Stimulated activated CD8-positive, alpha-beta memory T cell treated with anti-CD3 and anti-CD28 coated beads, Interleukin-4, amount 100 ng/mL, for 4 hours (primary cell): ENCODE measurements at places on chromosomes 4 and X.

DNA sequence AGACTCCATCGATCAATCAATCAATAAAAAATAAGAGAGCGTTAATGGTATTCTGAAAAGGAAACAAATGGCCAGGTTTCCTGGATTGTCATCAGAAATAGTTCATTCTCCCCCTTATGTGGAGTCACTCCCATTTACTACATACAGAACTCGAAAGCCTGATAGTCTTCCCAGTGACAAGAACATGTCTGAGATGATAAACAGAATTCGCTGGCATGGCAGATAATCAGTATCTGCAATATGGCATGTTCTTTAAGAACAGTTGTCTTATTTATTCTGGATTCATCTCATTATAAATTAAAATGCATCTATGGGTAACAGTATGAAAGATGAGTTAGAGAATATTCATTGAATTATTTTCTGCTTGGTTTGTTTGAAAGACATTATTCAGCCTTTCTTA, 61.4 kb downstream of the LRP2BP start:
- no peak for DNase-seq

GRCh38 chr4:82739287-82740190, 59.1 kb downstream of the SCD5 start:
- DNase-seq = peak; percentile 11

DNA sequence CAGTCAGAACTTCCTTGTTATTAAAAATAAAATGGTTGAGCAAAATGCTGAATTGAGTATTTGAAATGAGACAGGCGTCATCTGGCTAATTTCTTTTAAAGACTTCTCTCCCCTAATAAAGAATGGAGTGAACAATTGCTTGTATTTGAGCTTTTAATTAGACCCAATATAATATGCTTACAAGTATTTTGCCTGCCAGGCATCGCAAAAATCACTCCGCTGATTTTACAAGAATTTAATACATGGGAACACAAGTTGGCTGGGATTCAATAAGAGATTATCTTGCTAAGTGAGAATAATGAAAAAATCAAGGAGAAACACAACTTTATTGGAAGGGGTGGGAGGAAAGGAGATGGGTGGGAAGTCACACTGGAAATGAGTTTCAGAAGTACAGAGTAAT, 52.3 kb downstream of the KLF3 start:
- DNase-seq = no peak

GRCh38 chr4:42789041-42789567, 103.4 kb upstream of the GRXCR1 start:
- no peak for DNase-seq

DNA sequence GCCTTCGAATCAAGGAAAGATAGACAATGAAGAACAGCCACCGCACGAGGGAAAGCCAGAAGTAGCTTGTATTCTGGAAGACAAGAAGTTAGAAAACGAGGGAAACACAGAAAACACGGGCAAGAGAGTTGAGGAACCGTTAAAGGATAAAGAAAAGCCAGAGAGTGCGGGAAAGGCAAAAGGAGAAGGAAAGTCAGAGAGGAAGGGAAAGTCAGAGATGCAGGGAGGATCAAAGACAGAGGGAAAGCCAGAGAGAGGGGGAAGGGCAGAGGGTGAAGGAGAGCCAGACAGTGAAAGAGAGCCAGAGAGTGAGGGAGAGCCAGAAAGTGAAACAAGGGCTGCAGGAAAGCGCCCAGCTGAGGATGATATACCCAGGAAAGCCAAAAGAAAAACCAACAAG, 1.4 kb downstream of the TCEAL2 start:
- no peak for DNase-seq

DNA sequence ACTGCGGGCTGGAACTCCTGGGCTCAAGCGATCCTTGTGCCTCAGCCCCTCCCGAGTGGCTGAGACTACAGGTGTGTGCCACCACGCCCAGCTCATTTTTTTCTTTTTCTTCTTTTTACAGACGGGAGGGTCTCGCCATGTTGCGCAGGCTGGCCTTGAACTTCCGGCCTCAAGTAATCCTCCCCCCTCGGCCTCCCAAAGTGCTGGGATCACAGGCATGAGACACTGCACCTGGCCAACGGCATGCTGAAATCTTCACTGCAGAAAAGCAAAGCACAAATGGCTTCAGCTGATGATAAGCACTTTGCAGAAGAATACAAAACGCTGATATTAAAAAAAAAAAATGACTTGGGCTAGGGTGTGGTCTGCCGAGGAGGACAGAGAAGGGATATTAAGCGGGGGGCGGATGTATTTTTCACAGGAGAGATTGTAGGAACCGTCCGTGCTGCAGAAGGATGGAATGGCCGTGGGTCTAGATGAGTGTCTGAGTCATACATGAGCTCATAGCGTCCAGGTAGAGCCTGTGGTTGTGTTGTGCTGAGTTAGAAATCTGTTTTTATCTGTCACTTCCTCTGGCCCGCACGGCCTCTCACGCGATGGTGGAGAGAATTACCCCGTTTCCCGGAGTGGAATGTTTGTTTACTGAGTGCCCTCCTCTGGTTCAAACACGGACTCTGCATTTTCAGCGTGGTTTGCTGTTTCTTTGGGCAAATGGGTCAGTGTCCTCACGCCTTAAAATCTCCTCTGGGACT, 8.5 kb upstream of the AKAP17A start:
- no peak for DNase-seq

DNA sequence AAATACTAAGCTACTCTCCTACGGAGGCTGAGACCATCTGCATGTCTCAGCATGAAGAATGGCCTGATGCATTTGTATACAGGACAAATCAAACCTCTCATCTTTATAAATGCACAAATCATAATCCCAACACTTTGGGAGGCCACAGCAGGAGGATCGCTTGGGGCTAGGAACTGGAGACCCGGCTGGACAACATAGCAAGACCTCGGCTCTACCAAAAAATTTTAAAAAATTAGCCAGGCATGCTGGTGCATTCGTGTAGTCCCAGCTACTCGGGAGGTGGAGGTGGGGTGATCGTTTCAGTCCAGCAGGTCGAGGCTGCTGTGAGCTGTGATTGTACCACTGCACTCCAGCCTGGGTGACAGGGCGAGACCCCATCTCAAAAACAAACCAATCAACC, 262.8 kb downstream of the DHRSX start:
- DNase-seq = no peak

GRCh38 chr4:8435656-8436121, 4.8 kb downstream of the ACOX3 start:
- no peak for DNase-seq

- DNase-seq = no peak
These were observed 455 bp upstream of the ABCB7 start for GRCh38 chrX:75156531-75156945.

- no peak for DNase-seq
These were observed 235.3 kb downstream of the TENM3 start for GRCh38 chr4:182478475-182478874.

GRCh38 chr4:109207061-109207460, 95.4 kb downstream of the COL25A1 start:
- no peak for DNase-seq

- no peak for DNase-seq
These were observed 28.6 kb downstream of the RGS12 start for GRCh38 chr4:3321295-3321889.

DNA sequence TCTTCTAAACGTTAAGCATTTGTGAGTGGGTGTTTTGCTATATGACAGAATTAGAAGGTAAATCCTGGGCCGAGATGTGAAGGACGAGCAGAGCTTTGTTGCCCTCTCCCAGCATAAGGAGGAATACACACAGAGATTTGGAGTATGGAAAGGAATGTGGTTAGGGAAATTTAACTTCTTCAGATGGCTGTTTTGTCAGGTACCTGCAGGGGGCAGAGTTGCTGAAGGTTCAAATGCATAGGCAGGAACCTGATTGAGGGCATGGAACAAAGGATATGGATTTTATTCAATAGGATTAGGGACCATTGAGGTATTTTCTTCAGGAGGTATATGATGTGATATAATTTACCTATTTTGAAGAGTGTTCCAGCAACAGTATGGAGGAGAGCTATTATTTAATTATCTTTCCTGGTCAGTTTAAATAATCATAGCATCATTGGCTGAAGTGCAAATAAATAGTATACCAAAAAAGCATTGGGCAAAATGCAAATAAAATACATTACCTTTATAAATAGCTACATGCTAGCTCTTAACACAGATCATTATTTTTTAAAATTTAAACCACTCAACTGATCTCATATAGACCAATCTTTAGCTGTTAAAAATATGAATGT, 143.6 kb downstream of the SLIT2 start:
- no peak for DNase-seq

DNA sequence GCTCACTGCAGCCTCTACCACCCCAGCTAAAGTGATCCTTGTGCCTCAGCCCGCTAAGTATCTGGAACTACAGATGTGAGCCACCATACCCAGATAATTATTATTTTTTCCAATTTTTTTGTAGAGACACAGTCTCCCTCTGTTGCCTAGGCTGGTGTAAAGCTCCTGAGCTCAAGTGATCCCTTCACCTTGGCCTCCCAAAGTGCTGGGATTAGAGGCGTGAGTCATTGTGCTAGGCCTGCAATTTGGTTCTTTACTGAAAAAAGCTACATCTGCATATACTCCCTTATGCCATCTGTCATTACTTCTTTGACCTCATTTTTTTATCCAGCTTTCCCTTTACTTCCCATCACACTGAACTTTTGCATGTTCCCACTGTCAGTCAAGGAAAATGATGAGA, 2012.4 kb upstream of the IGFBP7 start:
- DNase-seq = no peak

DNA sequence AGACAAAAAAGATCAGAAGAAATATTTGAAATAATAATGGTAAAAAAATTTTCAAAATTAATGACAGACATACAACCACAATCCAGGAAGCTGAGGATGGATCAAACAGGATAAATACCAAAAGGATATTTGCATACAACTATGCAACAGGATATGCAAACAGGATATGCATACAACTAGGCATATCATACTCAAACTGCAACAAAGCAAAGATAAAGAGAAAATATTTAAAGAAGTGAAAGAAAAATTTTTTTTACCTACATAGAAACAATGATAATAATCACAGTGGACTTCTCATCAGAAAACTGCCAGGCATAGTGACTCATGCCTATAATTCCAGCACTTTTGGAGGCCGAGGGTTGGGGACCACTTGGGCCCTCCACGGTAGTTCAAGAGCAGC, 11.3 kb upstream of the DHX15 start:
- no peak for DNase-seq

- DNase-seq = no peak
These were observed 122.5 kb downstream of the SPATA18 start for GRCh38 chr4:52173470-52174045.

DNA sequence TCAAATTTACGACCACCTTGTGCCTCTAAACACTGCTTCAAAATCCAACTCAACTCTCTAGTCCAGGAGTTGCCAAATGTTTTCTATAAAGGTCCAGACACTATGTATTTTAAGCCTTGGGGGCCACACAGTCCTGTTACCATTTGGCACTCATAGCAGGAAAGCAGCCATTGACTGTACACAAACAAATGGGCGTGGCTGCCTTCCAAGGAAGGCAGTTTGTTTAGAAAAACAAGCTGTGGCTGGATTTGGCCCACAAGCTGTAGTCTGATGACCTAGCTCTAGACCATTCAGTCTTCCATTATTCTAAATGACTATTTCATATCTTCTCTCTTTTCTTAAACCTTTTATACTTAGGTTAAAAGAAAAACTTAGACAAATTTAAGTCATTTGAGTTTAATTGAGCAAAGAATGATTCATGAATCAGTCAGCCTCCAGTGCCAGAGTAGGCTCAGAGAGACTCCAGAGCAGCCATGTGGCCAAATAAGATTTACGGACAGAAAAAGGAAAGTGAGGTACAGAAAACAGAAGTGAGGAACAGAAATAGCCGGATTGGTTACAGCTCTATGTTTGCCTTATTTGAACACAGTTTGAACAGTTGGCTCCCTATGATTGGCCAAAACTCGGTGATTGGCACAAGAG, 825.8 kb upstream of the LCORL start:
- no peak for DNase-seq

DNA sequence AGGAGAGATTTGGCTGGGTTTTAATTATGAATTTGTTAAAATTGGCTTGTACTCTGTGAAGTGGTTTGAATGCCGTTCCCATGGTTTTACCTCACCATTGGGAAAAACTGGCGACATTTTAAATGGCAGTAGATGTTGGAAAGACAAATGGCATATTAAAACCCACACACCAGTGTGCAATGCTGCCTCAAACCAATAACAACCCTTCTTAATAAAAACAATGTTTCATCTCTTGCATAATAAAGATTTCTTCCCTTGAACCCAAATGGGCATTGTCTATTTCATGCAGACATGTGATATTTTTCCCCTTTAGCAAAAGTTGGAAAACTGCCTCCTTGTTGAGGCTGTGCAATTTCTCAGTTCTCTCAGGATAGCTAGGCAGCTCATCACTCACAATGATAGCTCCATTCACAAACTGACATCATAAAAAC, 33.7 kb downstream of the GABRB1 start:
- DNase-seq = no peak

- DNase-seq = no peak
These were observed 2.2 kb downstream of the PCDH10 start for GRCh38 chr4:133151341-133151690.

DNA sequence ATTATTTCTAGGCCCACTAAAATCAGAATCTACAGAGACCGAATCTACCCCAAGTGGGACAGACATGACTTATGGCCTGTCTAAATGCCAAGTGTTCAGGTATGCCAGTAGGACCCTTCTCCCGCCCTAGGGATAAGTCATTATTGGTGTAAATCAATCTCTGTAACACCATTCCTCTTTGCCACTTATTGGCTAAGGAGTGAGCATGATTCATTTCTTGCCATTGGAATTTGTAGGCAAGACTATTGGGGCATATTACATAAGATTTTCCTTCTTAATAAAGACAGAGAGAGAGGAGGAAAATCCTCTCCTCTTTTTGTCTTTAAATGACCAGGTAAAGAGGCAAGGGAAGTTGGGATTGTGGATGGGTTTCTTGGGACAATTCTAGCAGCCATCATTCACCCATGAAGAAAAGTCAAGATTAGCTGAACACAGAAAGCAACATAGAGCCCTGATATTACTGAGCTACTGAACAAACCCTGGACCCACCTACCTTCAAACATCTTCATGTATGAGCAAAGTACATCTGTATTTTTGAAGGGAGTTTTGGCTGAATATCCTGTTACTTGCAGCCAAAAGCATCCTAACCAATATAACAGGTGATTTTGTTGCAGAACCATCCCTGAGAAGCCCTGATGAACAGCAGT, 2.6 kb downstream of the SLC9B2 start:
- DNase-seq = no peak

GRCh38 chr4:154916068-154916467, 135.0 kb downstream of the RBM46 start:
- no peak for DNase-seq

GRCh38 chr4:101853028-101853427, 62.5 kb downstream of the BANK1 start:
- no peak for DNase-seq

- no peak for DNase-seq
These were observed 17.4 kb downstream of the GABRA4 start for GRCh38 chr4:46975812-46976553.

- DNase-seq = no peak
These were observed 82.7 kb downstream of the NHSL2 start for GRCh38 chrX:71993371-71993770.

GRCh38 chrX:100407784-100408712, 2.0 kb downstream of the PCDH19 start:
- no peak for DNase-seq
